ENCODE measurements at places on chromosomes 13 and 19.

GRCh38 chr13:39062004-39062403, 23.7 kb downstream of the NHLRC3 start:
- DNase-seq: no peak

DNA sequence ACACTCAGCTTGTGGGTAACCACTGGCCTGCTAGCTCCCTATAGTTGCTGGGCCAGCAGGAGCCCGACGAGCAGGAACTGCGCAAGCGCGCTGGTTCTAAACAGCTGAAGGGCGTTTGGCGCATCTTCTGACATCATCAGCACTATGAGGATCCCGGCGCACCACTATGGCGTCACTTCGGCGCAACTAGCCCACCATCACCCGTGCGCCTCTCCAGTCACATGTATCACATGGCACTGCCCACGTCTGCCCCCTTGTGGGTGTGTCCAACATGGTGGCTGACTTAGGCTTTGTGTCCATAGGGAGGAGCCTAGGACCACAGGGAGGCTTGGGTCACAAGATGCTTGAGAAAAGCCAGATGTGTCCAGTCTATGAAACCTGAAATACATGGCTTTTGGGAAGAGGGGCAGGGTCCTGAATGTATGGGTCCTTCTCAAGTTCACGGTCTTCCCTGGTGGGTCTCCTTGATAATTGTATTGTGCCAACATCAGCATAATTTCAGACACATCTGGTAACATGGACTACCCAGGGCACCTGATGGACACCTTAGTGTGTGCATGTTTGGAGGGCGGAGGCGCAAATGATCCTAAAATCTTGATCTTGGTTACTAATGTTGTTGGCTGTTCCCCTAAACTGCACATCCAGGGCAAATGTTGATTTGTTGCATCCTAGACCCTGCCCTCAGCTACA, 18.0 kb downstream of the KLK4 start:
- no peak for DNase-seq

- DNase-seq: no peak
These were observed 5.6 kb downstream of the ADAMTSL5 start for GRCh38 chr19:1507192-1507660.

DNA sequence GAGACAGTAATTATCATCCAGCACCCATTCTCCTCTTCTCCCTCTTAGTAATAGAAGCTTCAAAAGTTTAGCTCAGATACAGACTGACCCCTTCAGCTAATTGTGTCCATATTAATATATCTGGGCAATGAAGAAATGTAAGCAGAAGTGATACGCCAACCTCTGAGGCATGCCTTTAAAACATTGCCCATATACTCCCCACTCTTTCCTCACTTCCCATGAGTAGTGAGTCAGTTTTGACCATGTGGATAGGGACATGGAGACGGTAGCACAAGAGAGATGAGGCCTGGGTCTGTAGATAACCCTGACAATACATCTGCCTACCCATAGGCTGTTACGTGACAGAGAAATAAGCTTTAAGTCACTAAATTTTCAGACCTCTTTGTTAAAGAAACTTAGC, 147.6 kb downstream of the KCTD12 start:
- DNase-seq: no peak

- DNase-seq: no peak
These were observed 5.7 kb upstream of the ZNF222 start for GRCh38 chr19:44019498-44019897.

DNA sequence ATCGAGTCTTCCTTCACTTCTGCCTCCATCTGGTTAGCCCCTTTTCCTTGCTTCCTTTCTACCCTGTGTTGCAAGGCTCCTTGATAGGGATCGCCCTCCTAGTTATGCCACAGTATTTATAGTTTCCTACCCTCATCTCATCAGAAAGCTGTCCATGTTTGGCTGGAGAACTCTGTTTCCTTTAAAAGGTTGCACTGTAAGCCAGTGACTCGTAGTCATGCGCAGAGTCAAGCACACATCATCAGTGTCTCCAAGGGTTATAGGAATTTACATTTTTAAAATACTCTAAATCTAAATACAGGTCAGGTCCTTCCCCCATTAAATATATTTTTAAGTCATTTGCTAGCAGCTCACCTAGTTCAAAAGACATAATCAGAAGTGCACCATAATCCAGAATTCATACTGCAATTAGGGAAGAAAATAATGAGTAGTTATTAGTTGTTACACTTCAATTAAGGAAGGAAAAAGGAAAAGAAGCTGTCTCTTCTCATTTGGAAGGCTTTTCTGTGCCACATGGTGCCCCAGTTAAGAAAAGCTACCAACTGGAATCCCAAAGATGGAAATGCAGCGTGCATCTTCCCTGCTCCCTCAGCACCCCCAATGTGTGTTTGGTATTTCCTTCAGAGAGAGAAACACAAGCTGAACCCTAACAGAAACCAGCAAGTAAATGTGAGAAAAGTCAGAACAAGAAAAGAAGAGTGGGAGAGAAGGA, 81.0 kb downstream of the GPR12 start:
- DNase-seq: no peak

GRCh38 chr19:403221-404027, 5.5 kb downstream of the C2CD4C start:
- no peak for DNase-seq

- DNase-seq: no peak
These were observed 2.1 kb upstream of the BSG start for GRCh38 chr19:570251-570686.

DNA sequence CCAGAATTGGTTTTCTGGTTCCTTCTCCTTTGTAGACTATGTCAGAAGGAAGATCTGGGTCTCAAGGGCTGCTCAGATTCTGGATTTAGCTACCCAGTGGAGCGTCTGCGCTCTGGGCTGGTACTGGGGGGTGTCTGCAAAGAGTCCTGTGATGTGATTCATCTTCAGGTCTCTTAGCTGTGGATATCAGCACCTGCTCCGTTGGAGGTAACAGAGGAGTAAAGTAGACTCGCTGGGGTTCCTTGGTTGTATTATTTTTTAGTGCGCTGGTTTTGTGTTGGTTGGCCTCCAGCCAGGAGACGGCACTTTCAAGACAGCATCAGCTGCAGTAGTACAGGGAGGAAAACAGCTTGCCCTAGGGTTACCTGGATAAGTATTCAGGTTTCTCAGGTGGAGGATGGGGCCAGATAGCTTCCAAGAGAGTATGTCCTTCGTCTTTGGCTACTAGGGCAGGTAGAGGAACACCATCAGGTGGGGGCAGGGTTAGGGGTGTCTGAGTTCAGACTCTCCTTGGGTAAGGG, 10.4 kb upstream of the KLK15 start:
- no peak for DNase-seq

- no peak for DNase-seq
These were observed 13.6 kb upstream of the SHC2 start for GRCh38 chr19:474126-475078.

DNA sequence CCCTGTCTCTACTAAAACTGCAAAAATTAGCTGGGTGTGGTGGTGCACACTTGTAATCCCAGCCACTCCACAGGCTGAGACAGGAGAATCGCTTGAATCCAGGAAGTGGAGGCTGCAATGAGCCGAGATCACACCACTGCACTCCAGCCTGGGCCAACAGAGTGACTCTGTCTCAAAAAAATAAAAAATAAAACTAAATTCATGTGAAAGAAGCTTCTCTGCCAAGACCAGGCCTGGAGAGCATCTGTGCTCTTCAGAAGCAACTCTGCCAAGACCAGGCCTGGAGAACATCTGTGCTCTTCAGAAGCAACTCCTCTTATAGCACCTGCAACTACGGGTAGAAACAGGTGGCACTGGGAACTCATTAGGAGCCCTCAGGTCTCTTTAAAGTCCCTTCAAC, 37.7 kb downstream of the CRYL1 start:
- no peak for DNase-seq
